Stimulated activated CD4-positive, alpha-beta T cell treated with anti-CD3 and anti-CD28 coated beads, Interleukin-1b, Interleukin-23, amount 100 ng/mL, for 4 hours (primary cell): ENCODE measurements at places on chromosomes 16 and 17.

- DNase-seq, result no peak
Observed at GRCh38 chr17:18910326-18910725, 41.6 kb upstream of the SLC5A10 start.

DNA sequence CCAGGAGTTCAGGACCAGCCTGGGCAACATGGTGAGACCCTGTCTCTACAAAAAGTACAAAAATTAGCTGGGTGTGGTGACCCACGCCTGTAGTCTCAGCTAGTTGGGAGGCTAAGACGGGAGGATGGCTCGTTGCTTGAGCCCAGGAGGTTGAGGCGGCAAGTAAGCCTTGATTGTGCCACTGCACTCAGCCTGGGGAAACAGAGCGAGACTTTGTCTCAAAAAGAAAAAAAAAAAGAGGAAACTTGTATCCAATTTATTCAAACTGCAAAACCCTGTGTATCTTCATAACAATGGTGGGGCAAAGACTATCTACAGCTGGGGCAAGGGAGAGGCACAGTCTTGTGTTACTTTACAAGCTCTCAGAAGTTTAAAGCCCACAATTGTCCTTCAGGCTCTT lies 21.5 kb downstream of the GRB7 start:
- no peak for DNase-seq

- no peak for DNase-seq
Observed at GRCh38 chr17:55437159-55437605, 15.5 kb upstream of the MMD start.

GRCh38 chr16:9225527-9226316 lies 134.3 kb downstream of the HAPSTR1 start:
- no peak for DNase-seq

DNA sequence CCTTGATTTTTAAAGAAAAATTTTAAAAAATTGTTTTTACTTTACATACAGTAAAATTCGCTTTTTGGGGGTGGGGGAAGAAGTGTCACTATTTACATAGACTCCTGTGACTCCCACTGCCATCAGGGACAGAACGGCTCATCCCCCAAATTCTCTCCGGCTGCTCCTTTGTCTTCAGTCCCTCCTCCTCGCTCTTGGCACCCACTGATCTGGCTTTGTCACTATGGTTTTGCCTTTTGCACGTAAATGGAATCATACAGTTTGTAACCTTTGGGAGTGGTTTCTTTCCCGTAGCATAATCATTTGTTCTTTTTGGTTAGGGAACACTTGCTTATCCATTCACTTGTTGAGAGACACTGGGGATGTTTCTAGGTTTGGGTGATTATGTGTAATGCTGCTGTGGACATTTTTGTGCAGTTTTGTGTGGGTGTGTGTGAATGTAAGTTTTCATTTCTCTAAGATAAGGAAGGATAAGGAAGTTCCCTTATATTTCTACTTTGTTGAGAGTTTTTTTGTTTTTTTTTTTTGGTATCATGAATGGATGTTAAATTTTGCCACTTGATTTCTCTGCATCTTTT lies 27.4 kb downstream of the RAB11FIP4 start:
- DNase-seq, result no peak

- DNase-seq, result no peak
Observed at GRCh38 chr17:9594065-9594464, 17.6 kb downstream of the CFAP52 start.

DNA sequence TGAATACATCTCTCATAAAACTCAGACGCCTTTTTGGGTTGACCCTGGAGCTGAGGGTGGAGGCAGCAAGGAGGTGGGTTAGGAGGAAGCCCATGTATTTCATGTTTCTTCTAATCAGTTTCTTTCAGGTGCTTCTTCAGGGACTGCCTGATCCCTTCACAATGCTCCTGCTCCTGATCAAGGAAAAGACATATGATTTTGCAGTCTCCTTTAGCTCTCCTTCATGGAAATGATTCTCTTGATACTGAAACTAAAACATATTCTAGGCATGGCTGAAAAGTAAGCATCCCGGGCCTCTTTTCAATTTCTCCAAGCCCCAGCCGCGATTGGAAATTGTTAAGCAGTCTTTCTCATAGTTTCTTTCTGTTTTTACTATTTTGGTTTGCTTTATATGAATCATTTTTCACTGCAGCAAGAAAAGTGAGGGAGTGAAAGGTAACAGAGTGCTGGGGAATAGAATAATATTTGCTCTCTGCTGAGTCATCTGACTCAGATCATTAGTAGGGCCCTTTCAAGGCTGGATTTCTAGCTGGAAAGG lies 730.7 kb downstream of the CDH11 start:
- DNase-seq, result no peak

DNA sequence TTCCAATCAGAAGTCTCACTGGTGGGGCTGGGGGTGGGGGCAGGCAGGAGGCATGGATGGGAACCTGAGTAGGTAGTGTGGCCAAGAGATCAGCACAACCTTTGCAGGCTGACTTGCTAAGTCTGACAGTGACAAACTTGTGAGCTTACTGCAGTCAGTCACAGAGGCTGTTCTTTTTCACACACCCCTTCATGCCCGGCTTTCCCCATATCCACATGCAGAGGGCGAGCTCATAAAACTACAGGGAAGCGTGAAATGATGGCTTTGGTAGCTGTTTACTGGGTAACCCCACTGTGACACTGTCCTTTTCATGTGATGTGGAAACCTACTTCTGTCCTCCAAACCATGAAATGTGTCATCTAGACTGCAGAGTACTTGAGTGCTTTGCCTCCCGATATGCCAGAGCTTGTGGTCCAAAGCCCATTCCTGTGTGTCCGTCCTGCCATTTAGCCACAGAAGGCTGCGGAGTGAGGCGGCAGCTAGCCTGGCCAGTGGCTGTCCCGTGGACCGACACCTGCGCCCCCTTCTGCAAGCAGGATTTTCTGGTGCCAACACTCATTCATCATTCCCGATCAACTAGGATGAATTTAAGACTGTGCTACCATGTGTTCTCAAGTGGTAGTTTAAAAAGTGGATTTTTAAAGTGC lies 9.8 kb downstream of the GEMIN4 start:
- no peak for DNase-seq

- DNase-seq, result no peak
Observed at GRCh38 chr16:67040906-67041305, 12.0 kb downstream of the CBFB start.

DNA sequence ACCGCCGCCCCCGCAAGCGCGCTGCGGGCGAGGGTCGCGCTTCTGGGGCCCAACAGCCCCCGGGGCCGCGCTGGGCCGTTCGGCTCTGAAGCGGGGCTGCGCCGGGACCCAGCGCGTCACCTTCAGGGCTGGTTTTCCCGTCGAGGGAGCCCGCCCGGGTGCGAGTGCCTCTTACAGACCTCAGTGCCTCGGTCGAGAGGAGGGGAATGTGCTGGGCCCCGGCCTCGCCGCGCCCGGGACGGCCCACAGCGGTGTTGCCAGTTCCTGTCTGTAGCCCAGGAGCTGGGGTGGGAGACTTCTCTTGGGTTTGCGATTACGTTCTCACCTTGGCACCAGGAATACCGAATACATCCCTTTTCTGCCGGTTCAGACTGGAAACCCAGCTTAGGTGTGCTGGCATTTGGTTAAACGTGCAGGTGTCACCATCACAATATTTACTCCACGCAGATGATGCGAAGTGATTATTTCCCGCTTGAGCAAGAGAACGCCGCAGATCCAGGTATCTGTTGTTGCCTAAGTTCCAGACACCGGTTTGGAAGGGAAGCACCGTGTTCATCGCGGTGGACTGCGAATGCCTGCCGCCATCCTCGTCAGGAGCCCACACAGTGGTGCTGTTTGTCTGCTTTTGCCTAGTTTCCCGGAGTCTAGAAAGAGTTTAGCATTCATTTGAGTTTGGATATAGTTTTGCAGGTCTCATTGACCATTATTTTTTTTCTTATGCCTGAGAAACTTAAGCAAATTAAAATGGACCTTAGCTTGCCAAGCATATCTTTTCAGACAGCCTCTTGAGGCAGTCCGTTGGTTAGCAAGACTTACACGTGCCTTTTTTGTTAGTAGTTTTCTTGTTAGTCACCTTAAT lies 914 bp downstream of the MAP1LC3B start:
- DNase-seq, result no peak

DNA sequence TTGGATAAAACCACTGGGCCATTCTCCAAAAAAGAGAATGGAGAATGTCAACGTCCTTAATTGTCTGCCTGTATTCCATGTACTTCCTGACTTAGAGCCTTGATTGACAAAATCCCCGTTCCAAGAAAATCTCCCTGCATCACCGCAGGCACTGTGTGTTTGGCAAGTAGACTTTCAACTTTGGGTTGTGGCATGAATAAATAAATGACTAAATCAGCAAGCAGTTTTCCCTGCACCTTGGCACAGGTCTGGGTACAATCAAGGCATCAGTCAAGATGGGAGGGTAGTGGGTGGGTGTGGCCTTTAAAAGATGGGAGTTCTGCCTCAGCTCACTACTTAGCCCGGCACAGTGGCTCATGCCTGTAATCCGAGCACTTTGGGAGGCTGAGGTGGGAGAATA lies 248.5 kb upstream of the RPL38 start:
- no peak for DNase-seq

DNA sequence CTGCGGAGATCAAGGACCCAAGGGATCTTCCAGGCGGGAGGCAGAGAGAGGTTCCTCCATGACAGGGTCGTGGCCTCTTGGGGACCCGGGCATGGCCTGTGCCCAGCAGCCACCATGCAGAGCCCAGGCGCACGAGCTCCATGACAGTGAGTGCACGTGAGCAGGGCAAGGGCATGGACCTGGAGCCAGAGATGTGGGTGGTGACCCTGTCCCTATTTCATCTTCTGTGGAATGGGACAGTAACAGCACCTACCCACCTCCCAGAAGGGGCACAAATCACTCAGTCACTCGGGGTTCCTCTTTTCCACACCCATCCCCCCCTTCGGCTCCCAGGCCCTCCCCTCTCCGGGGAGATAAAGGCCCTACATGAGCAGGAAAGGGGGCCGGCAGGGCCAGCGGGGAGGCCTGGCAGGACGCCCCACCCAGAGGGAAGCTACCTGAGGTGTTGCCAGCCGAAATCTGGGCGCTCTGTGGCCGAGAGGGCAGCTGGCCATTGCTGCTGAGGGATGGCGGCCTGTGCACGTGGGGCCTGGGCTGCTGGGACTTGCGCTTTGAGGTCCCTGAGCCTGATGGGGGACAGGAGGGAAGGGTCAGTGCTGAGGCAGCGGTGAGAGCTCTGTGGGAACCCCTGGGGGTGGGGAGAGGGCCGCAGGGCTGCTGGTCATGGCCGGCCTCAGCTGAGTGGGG lies 10.4 kb downstream of the UBALD2 start:
- DNase-seq, result no peak

DNA sequence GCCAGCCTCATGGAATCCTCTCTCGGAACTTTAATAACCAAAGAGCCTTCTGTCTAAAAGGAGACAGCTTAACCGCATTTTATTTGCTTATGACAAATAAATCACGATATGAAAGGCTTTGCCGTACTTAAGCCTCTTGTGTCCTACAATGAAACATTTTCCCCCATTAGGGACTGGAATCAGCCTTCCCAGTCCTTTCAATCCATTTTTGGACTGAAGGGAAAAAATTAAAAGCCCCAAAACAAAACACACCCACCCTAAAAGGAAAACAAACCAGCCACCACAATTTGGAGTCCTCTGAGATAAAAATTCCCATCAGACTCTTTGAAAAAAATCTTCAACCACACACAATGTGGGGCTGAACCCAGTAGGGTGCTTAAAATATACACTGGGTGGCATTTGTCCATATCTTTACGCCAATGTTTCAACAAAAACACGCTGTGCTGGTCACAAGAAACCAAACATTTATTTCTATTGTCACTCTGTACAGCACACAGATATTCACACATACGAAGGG lies 3.0 kb downstream of the HOXB4 start:
- DNase-seq, result no peak

DNA sequence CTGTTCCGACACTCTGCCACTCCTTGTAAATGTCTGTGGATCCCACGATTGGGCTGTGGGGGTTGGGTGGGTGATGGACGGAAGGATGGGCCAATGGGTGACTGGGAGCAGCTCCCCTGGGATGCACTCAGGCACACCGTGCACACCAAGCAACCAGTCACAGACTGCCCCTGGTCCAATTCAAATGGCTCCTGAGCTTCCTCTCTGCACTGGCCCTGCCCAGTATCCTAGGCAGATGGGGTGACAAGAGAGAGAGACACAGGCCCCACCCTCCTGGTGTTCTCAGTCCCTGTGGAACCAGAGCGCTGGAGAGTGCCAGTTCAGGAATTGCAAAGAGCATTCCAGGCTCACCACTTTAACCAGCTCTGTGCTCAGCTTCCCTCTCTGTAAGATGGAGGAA lies 32.8 kb downstream of the BEAN1 start:
- DNase-seq, result no peak

DNA sequence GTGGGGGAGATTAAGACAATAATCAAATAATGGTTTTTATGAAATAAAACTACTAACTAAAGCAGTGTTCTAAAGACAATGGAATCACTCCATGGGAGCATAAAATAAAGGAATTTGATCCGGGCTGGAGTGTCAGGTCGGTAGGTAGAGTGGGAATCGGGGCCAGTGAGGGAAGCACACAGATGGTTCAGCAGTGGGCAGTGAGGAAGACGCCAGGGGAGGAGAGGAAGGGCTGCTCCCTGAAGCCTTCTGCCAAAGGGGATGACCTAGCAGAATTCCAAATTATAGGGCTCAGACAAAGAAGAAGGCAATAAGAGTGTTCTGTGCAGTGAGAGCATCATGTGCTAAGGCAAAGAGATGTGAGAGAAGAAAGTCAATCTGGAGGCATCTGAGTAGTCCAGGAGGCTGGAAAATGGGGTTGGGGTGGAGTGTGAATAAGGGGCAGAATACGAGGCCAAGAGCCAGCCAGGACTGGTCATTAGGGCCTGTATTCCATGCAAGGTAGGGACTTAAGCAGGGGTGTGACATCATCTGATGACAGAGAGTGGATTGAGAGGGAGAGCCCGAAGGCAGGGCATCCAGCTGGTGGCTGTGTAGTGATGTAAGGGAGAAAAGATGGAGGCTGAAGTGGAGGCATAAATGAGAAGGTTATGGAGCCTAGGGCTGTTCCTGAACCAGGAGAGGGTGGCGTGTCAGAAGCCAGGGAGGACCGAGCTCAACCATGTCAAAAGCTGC lies 137.6 kb downstream of the COPRS start:
- DNase-seq, result no peak

- no peak for DNase-seq
Observed at GRCh38 chr16:85173146-85173980, 61.1 kb upstream of the CIBAR2 start.

GRCh38 chr17:64423881-64424280 lies 25.0 kb upstream of the MILR1 start:
- no peak for DNase-seq

DNA sequence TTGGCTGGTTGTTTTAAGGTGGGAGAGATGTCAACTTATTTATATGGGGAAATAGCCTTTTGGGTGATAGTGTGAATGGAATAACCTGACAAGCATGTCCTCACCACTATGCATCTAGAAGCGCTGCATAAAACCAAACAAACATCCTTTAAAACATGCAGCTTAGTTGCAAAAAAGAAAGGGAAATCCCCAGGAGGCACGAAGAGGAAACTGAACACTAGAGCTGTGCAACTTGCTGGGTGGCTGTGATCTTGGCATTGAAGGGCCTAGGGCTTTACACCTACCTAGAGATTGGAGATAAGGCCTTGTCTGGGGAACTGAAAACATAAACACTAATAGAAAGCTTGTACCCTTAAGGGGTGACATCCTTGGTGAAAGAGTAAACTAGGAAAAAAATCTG lies 7.3 kb downstream of the C16orf54 start:
- no peak for DNase-seq

GRCh38 chr16:55341681-55342080 lies 17.7 kb downstream of the IRX6 start:
- DNase-seq, result no peak

- no peak for DNase-seq
Observed at GRCh38 chr17:12618557-12618956, 47.1 kb upstream of the MYOCD start.
